Pancreas (tissue), 10 donors: ENCODE measurements at places on chromosomes 7 and 10. TPM values are rescaled to one million over a fixed set of nuclear protein-coding genes. Genes with fewer than 3 reads are reported as not detected.

Gene SPDYE5
- polyA plus RNA-seq, result 0.09 TPM

Gene CPA2
- polyA plus RNA-seq, result 4,251 TPM

Gene ERVW-1
- not detected for polyA plus RNA-seq

Gene GRM8
- 0.11 TPM for polyA plus RNA-seq

Gene ANKRD1
- 1.2 TPM for polyA plus RNA-seq

Gene SYCE1
- 8.3 TPM for polyA plus RNA-seq

GRCh38 chr7:45573204-45573603, 964 bp upstream of the ADCY1 start:
- no peak for DNase-seq

DNA sequence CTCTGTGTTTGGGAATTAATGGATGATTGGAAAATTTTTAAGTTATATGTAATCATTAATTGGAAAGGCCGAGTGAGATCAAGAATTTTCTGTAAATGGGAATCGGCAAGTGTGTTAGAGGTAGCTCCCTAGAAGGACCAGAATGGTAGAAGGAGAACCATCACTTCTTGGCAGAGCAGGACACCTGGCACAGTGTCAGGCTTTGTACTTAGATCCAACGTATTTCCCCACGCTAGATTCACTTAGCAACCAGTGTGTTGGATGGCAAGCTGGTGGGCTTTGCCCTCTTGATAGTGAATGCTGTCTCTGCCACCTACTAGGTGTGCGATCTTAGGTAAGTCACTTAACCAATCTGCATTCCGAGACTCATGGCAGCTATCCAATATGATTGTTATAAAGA, 107.8 kb upstream of the ZNF438 start:
- DNase-seq, result no peak

- no peak for DNase-seq
These were observed 1.5 kb downstream of the PRKAR2B start for GRCh38 chr7:107045980-107046379.

GRCh38 chr10:100715101-100715444, 30.3 kb upstream of the PAX2 start:
- DNase-seq, result no peak

GRCh38 chr10:1063232-1063865, 7.2 kb downstream of the WDR37 start:
- DNase-seq, result no peak

DNA sequence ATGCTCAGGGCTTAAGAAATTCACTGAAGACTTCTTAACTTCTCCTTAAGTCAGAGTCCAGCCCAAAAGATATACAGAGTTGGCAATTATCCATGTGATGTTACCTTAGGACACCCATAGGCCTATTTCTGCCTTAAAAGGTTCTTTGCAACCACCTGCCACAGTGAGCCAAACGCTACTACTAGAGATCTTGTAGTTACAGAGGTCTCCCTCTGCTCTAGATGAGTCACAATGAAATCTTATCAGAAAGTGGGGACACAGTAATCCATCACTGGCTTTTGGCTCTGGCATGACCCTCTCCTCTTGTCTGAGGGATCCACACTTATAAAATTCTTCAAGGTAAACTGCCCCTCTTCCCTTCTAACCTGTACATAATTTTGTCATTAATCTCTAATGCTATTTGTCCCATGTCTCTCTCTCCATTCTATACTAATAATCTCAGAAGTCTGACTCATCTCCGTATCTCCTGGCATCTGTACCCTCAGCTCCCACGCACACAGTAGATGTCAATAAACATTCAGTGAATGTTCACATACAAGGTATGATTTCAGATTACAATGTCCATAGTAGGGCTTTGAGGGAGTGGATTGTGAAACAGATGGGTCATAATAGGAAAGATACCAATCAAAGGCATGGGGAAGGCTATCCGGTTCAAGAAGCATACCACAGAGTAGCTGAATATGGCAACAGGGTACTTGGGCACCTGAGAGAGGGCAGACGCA, 112.1 kb downstream of the SGMS1 start:
- no peak for DNase-seq

DNA sequence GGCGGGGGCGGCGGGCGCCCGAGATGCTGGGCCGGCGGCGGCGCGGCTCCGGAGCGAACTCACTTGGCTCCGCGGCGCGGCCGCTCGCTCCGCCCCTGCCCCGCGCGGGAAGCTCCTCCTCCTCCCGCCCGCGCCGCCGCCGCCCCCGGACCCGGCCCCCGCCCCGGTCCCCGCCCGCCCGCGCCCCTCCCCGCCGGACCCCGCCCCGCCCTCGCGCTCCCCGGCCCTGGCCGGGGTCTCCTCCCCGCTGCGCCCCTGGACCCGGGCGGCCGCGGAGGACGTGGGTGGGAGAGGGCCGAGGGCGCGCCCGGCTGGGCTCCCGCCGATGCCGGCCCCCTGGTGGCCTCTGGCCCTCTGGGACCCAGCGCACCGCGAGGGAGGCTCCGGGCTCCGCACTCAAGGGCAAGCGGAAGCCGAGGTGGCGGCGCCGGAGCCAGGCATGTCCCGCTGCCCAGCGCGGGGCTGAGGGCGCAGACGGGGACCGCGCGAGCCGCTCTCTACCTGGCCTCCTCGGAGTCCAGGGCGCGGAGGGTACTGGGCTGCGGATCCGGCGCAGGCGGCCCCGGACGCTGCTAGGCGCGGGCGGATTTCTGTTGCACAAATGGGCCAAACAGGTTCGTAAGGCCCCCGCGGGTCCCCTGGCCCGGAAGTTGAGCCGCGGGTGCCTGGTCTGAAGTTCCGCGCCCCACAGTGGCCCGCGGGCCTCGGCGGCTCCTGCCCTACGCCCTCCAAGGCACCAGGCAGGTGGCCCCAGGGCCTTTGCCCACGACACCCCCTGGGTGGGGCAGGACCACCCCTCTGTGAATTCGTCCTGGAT, at the start of gene TCERG1L:
TCERG1L (minus strand) TSS at position 61 of the 817 bp plus-strand sequence. CDS start 86 bp downstream, outside the sequence.
- peak; percentile 19 for DNase-seq
